ENCODE measurements at places on chromosomes 12 and 14.

DNA sequence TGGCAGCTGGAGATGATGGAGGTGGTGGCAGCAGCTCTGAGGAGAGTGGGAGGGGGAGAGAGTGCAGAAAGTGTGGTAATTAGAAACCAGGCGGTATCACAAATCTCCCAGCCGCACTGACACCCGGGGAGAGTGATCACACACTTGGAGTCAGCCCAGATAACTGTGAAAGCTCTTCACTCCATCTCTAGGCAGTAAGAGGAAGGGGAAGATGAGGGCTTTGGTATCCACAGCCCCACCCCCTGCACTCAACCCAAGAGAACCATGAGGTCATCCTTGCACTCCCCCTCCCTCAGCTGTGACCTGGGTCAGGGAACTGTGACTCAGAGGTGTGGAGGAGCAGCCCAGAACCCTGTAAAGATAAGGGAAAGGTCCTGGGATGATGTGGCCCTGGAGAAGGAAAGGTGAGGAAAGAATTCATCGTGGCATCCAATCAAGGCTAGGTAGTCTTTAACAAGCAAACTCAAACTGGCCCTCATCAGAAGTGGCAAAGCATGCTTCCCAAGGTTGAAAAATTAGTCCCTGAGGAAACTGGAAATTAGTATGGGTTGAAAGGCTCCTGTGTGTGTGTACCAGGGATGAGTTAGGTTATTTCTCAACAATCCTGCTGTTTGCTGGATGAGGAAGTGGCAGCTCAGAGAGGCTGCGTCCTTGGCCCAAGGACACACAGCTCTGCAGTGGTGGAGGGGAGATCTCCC, 111.0 kb upstream of the LHX5 start:
- DNase-seq = no peak

GRCh38 chr12:44465139-44465538, 411.0 kb downstream of the NELL2 start:
- peak; percentile 11 for DNase-seq

DNA sequence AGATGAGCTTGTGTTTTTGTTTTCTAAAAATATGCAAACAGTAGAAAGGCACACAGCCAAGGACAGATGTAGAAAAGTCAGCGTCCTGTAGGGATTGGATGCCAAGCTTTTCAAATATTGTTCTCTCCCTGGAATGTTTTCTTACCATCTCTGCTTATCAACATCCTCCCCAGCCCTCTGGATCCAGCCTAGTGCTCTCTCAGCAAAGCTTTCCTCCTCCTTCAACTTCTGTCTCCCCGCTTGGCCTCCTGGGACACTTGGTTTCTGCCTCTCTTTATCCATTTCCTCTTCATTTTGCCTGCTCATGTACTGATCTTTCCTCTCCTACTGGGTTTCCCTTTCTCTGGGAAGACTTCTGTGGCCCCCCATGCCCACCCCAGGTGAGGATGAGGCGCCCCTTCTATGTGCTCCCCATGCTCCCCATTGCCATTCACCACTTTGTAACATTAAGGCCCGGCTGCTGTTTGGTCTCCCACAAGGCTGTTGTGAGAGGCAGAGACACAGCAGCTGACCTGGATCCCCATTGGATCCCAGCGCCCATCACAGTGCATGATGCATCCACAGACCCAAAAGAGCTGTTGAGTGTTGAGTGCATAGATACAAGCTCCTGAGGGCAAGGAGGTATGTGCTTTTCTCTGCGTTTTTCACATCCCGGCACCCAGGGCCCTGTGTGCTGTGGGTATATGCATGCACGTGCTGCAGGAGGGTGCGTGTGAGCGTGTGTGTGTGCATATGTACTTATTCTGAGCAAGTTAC, 38.2 kb downstream of the EVL start:
- no peak for DNase-seq

- DNase-seq = no peak
These were observed 599.4 kb upstream of the MDGA2 start for GRCh38 chr14:48274826-48275225.

DNA sequence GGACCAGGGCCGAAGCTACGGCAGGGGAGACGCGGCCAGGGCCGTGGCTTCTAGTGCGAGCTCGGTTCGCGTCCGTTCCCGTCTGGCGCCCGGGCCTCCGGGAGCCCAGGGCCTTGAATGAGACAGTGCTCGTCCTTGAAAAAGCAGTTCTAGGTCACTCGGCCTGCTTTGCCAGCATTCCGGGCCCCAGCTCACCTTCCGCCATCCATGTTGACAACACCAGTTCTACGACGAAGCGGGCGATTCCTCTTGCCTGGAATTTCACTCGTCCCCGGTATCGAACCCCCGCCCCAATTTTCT, 4.5 kb downstream of the OR10AD1 start:
- DNase-seq = no peak

DNA sequence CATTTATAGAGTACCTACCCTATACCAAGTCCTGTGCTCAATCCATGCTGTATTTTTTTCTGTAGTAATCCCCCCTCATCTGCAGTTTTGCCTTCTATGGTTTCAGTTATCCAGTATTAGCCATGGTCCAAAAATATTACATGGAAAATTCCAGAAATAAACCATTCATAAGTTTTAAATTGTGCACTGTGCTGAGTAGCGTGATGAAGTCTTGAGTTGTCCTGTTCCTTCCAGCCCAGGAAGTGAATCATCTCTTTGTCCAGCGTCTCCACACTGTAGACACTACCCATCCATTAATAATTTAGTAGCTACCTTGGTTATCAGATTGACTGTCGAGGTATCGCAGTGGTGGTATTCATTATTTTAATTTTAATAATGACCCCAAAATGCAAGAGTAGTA, 54.2 kb downstream of the SUDS3 start:
- no peak for DNase-seq

DNA sequence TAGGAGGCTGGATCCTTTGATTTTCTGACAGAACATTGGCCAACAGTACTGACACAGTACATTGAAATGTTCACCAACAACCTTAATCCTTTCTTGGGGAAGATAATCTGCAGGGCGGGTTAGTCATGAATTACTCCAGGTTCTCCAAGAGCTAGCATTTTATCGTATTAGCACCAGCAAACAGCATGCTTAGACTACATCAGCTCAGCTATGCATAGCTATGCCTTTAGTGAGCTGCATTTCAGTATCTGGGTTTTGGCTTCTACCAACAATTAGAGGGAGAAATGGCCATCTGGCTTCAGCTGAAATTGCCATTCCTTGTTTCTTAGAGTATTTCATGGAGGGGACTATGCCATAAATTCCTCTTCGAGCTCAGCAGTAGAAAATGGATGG, 33.8 kb downstream of the SAMD4A start:
- no peak for DNase-seq

DNA sequence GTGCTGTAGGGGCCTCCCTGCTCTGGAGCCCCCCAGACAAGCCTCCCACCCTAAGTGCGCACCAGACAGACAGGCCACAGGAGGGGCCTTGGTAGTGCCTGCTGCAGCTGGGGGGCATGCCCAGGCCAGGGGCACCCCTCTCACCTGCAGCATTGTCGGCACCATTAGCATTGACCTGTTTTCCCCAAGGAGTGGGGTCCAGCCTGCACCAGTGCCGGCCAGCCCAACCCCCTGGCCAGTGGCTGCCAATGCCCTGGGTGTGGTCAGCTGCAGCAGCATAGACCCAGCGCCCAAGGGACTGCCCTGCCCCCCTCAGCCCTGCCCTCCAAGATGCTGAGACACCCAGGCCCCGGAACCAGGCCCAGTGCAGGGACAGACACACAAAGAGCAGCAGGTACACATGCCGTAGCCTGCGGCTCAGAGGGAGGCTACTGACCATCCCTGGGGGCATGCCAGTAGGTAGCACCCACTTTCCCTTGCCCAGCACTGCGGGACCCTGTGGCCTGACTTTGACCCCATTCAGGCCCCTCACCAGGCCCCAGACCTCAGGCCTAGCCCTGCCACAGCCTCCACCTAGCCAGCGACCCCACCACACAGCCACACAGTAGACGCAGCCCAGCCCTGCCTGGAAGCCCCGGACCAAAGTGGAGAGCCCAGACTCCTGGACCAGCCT, 1.0 kb downstream of the AHNAK2 start:
- peak; percentile 61 for DNase-seq

Data from A549 (cell line).